ENCODE measurements at places on chromosomes 1 and 21. TPM values are rescaled to one million over a fixed set of nuclear protein-coding genes. Genes with fewer than 3 reads are reported as not detected.
A peak's percentile ranks its signal among the peaks of the same experiment; 100 is the strongest.

The IL20 gene
- 0.25 TPM for total RNA-seq

DNA sequence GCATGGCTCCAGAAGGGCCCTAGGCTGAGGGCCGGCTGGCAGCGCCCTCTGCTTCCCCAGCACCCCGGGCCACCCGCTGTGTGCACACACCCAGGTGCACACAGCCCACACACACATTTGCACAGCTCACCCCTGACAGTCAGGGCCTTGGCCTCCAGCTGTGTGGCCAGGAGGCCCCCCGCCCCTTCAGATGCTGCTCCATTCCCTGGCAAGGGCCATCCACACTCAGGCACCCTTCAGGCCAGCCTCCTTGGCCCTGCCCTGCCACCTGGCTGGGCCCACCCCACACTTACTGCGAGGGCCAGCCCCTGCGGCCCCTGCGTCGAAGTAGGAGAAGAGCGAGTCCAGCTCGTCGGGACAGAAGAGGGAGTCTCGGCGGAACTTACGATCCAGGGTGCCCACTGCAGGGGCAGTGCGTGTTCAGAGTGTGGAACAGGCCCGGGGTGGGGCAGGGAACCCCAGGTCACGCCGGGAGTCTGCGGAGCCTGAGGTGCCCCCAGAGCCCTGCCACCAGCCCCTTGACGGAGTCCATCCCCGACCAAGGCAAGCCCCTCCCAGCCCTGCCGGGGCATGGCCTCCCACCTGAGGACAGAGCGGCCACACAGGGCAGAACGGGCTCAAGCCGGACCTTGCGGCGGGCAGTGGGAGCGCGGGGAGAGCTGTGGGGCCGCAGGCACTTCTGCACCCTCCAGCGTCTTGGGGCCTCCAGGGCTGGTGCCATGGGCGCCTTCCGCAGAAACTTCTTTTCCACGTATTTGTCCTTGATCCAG is 12.4 kb downstream of the ACAP3 start:
- no peak for DNase-seq

DNA sequence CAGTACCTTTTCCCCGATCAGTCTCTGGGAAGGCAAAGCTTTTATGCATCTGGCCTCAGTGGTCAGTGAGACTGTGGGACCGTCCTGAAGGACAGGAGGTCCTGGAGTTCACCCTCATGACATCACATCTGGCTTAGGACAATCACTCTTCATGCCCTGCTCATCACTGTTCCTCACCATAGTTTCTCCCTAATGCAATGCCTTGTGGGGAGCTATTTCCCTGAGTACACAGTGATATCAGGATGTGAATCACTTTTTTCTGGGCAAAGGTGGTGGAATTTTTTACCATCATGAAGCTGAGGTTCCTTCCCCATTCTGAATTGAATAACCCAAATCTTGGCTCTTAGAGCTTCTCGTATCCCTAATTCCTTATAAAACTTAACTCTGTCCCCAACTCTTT is 34.8 kb upstream of the CFAP126 start:
- DNase-seq: no peak

- peak; percentile 31 for DNase-seq
Observed at GRCh38 chr1:3910857-3911845, 11.1 kb upstream of the C1orf174 start.

The STUM gene
- total RNA-seq: 0.03 TPM

DNA sequence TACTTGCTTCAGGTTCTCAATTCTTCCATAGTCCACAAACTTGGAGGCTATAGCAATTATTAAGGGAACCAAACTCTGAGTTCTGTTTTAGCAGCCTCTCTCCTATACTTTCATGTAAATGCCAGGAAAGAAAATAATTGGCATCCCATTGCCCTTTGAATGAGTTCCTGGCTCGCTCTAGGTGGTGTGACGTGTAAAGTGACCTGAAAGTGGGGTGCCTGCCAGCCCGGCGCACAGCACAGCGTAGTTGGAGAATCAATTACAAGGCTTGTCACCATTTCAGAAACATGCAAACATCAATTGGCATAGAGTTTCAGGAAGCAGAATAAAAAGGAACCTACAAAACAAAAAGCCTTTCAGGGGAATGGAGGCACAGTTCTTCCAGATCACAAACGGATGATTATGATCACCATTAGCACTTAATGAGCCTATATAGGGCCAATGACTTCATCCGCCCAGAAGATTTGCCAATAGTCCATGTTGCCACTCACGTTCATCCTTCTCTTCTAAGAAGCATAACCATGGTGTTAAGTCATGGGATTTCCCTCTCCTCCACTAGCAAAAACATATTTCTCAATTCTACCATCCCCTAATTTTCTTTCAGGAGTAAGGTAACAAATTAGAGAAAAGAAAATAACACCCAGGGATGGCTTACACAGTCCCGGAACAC is 354.6 kb upstream of the ADGRL2 start:
- no peak for DNase-seq

The TMPRSS2 gene
- not detected for total RNA-seq

Measured in SJSA1 (cell line).